ENCODE measurements at places on chromosomes 6 and 20.
A peak's percentile ranks its signal among the peaks of the same experiment; 100 is the strongest.

GRCh38 chr6:150646228-150646627 is 46.5 kb downstream of the PLEKHG1 start:
- DNase-seq = no peak

DNA sequence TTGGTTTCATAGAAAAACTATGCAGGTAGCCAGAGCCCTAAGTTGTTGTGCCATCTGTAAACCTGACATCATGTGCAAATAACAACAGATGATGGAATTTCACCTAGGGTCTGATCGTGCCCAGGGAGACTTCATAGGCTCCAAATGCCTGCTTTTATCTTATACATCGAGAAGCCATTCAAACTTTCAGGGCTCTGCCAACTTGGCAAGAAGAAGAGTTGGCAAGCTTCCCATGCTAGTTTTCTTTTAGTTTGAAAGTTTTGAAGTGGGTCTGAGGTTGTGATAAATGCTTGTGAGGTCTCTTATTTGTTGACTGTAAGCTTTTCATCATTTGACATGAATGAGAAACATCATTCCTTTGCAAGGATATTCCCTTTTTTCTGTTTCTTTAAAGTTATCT is 175.4 kb upstream of the FLRT3 start:
- DNase-seq = no peak

DNA sequence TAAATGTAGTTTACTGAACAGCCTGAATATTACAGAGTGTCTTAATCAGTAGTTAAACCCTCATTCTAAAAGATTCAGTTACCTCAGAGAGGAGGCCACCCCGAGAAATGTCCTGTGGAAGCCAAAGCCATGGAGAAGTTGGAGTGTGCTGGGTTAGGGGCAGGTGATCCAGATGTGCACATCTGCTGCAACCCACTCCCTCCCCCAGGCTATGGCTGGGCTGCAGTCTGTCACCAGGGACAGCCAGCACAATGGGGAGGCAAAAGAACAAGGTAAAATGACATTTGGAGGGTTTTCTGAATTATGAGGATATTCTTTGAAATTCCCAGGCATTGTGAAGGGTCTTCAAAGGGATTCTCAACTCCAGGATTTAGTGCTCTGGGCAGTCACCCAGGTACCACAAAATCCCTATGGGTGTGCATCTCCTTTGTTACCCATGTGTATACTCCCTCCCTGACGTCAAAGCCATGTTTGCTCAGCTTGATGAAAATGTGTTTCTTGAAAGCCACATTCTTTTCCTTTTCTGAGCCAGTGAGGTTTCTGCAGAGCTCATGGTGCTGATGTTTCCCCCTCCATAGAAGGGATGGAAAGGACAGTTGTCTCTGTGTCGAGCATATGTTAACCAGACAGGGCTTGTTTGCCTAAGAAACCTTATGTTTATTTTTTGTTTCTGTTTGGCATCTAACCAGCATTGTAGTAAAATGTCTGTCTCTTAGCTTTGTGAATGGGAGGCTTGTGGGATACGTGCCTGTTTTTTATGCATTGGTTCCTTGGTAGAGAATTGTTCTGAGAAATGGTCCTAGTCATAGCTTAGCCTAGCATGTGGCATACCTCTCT is 212.3 kb upstream of the TBX18 start:
- peak; percentile 77 for DNase-seq

GRCh38 chr6:12101048-12101447 is 88.9 kb downstream of the HIVEP1 start:
- DNase-seq = no peak

DNA sequence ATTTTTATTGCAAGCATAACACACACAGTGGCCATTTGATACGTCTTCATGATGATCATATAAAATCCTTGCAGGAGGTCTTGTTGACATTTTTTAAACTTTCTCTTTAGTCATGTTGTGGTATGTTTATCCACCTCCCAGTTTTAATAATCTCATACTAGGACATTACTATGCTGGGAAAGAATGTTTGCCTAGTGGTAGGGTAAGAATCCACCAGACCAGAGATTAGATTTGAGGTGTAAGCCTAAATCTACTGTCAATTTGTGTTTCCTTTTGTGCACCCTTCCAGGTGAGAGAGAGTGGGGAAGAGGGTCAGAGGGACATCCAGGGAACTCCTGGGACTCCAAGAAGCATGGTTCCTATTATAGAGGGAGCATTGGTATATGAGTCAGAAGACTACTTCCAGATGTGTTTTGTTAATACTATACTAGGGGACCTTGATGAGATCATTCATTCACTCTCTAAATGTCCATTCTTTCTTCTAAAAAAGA is 298.3 kb upstream of the SASH1 start:
- peak; percentile 4 for DNase-seq

- peak; percentile 72 for DNase-seq
These were observed 15.6 kb downstream of the HAO1 start for GRCh38 chr20:7924692-7925091.

DNA sequence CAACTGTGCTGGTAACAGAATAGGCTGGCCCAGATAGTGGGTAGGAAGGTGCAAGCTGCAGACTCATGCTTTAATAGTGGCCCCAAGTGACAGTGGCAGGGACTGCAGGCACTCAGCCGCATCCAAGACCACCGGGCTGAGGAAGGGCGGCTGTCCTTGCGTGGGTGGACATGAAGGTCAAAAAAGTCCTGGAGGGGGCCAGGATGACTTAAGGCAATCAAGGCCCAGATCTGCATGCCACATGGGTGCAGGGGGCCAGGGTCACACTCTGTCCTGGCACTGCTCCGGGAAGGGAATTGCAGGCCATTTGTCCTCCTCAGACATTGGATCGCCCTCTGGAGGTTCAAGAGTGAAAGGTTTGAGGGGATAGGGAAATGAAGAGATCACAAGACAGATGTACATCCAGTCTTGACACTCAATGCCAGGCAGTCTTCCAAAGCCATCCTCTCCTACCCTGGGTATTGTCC is 10.4 kb upstream of the VNN2 start:
- DNase-seq = no peak

GRCh38 chr20:9632991-9633390 is 118.6 kb downstream of the LAMP5 start:
- no peak for DNase-seq

DNA sequence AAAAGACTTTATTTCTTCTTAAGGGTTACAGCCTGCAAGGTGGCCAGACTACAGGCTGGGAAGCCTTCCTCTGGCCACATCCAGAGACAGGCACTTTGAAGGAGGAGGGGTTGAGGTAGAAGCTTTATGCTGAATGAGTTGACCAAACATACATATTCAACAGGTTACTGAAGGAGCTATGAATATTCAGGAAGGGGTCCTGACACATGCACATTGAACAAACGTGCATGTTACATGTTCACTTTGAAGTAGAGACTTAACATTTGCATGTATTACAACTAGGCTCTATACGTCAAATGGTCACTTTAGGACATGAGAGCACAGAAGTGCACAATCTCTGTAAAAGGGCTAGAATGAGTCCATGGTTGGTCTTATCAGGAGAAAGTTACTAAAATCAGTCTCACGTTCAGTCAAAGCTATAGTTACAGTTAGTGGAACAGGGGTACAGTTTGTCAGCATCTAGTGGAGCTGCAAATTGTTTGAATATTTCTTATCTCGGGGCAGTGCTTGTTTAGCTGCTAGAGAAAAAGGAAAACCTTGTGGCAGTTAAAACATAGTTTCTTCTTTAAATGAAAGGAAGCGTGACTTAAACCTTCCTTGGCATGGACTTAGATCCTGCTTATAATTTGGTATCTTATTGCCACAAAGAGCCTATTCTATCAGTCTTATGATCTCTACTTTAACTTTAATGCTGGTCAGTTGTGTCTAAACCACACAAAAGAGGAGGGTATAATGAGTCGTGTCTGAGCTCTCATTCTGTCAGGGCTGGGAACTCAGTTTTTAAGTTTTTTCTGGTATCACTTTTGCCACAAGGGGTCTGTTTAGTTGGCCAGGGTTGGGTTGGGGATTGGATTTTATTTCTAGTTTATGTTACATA is 4.6 kb upstream of the ZSCAN9 start:
- DNase-seq = no peak
